AG08396 (cell line): ENCODE measurements at places on chromosomes 2 and 18.

DNA sequence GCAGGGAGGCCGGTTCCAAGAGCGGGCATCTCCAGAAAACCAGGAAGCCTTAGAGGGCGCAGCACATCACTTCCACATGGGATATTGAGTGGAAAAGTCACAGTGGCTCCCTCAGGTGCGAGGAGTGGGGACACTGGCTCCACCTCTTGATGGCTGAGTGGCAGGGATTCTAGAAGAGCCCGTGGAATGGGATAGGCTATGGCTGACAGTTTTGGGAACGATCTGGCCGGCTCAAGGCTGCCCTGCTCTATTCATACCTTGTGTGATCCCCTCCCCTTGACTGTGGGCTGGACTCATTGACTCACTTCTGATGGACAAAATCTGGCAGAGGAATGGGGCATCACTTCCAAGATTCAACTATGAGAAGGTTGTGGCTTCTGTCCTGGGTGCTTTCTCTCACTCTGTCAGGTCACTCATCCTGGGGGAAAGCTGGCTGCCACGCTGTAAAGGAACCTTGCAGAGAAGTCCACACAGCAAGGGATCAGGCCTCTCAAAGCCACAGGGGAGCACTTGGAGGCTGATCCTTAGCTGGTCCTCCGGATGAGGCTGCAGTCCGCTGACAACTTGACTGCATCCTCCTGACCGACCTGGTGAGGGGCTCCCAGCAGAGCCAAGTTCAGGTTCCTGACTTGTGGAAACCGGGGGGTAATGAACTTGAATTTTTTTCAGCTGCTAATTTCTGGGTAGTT lies 46.7 kb upstream of the HS6ST1 start:
- no peak for DNase-seq

DNA sequence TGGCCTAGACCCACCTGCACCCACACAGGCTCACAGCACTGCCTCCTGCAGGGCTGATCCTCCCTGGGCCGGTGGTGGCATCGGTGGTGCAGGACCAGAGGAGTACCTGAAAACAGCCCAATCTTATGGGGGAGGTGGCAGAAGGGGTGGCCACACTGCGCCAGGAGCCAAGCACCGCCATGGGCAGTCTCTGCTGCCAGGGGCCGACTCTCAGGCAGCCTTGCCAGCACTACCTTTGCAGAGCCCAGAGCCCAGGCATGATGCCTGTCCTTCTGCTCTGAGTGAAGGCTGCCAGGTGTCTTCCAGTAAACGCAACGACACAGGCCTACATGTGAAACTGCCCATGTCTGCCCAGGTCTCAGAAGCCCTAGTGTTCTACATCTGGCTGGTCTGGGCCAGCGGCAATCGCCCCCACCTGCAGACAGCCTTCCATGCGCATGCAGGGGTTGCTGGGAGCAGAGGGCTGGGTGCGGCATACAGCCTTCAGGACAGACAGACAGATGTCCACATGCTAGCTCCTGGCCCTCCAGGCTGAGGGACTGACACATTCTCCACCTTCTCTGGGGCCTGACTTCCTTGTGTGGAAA lies 6.8 kb downstream of the HS6ST1 start:
- no peak for DNase-seq

DNA sequence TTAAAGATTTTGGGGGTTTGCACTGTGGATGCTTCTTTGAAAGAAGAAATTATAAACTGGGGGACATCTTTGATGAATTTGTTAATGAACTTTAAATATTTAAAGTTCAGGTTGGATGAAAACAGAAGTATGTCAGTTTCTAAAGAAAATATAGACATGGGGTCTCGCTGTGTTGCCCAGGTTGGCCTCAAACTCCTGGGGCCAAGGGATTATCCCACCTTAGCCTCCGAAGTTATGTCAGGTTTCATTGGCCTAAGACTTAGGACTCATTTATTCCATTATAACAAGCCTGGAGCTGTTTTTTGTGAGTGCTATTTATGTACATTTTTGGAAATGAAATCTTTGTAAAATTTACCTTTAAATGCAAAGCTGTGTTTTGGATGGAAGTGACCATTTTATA lies 2.5 kb downstream of the NAB1 start:
- DNase-seq, result no peak

DNA sequence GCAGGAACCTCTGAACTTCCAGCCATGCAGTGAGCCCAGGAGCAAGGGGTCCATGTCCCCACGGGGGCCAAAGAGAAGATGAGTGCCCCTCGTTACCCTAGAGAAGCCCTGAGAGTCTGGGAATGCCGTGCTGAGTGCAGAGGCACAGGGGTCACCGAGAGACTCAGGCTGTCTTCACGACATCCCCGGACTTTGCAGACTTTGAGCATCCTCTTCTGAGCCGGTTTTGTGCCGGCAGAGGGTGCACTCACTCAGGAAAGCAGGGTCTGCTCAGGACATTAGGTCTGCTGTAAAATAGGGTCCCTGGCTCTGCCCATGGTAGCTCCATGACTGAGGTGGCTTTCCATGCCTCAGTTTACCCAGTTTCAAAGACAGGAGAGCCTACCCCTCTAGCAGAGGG lies 71.0 kb downstream of the GALNT14 start:
- DNase-seq, result no peak

- DNase-seq, result no peak
These were observed 7.7 kb downstream of the ITSN2 start for GRCh38 chr2:24352664-24353063.

GRCh38 chr2:1974397-1974796 lies 230.1 kb upstream of the PXDN start:
- DNase-seq, result no peak

DNA sequence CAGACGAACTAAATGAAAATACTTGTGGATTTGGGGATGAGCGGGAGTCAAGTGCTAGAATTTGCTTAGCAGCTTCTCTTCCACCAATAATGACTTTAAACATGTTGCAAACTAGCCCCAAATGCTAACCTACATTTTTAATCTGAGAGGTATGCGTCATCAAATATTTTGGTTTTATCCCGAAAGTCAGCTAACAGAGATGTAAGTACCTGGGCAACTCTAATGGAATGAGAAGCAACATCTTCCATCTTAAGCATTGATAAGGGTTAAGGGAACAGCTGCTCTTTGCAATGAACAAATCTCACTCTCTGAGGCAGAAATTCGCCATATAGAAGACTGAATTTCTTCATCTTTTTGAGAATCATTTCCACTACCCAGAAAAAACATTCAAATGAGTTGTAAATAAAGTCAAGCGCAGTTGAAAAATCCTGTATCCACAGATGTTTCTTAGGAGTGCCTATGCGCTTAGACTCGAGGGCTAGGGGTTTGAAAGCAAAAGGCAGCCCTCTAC lies 926 bp upstream of the YPEL5 start:
- DNase-seq, result no peak

DNA sequence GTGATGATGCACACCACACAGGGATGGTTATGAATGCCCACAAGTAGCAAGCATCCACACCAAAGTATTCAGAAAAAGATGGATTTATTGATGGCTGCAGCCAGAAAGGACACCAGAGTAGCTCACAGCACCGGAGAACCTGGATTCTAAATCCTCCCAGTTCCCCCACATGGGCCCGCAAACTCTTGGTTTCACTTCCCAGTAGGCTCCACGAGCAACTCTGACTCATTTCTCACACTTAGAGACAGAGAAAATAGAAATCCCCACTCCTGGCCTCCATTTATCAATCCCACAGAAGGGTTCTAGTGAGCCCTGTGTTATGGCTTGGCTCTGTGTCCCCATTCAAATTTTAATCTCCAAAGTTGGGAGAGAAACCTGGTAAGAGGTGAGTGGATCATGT lies 426.7 kb upstream of the MYT1L start:
- DNase-seq, result no peak

GRCh38 chr18:43389163-43389562 lies 111.9 kb upstream of the SYT4 start:
- no peak for DNase-seq

- no peak for DNase-seq
These were observed 6.2 kb downstream of the KCNIP3 start for GRCh38 chr2:95303191-95303919.

DNA sequence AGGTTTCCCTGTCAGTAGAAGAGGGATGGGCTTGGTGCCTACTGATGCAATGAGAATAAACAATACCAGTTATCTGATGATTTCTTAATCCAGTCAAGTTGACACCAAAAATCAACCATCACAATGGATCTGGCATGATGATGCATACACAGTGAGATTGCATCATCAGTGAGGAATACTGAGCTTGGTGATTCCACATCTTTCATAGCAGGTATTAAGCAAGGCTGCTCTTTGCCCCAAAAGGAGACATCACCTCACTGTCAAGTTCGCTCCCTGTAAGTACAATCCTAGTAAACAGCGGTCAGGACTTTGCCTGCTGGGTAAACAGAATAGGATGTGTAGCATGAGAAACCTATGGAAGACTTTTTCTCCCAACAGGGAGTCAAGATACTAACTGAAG lies 282.7 kb upstream of the CDH2 start:
- DNase-seq, result no peak

DNA sequence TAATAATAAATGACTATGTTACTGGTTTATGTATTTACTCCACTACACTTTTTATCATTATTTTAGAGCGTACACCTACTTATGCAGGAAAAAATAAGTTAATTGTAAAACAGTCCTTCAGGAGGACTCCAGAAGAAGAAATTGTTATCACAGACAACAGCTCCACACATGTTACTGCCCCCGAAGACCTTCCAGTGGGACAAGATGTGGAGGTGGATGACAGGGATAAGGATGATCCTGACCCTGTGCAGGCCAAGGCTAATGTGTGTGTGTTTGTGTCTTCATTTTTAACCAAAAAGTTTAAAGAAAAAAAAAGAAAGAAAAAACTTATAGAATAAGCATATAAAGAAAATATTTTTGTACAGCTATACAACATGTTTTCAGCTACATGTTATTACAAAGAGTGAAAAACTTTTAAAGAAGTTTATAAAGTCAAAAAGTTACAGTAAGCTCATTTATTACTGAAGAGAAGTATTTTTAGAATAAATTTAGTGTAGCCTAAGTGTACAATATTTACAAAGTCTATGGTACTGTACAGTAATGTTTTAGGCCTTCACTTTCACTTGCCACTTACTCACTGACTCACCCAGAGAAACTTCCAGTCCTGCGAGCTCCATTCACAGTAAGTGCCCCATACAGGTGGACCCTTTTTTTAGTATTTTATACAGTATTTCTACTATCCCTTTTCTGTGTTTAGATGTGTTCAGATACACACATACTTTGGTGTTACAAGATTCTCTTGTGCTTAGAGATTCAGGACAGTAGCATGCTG lies 7.5 kb downstream of the TGFBRAP1 start:
- DNase-seq, result no peak

GRCh38 chr2:226887940-226888339 lies 52.1 kb downstream of the RHBDD1 start:
- peak; percentile 47 for DNase-seq

DNA sequence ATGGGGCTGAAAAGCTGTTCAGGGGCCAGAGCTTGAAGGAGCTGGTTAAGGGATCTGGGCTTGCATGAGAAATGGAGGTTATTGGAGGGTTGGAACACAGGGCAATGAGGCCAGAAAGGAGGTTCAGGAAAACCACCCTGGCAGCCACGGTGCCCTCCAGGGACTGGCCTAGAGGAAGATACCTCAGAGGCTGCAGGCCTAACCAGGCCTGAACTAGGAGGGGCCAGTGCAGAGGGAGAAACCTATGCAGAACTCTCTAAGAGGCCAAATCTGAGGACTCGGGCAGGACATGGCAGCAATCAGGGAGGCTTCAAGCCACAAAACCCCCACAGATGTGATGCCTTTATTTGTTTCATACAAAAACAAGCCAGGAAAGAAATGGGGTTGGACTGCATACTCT lies 66.8 kb downstream of the BIN1 start:
- DNase-seq, result no peak

GRCh38 chr18:55407774-55408535 lies 180.0 kb downstream of the TCF4 start:
- DNase-seq, result no peak

- no peak for DNase-seq
These were observed 8.9 kb downstream of the GDF7 start for GRCh38 chr2:20675701-20676352.

- DNase-seq, result no peak
These were observed 585.0 kb downstream of the NR4A2 start for GRCh38 chr2:155747531-155747930.

GRCh38 chr2:108565778-108566375 lies 31.6 kb downstream of the LIMS1 start:
- DNase-seq, result no peak

DNA sequence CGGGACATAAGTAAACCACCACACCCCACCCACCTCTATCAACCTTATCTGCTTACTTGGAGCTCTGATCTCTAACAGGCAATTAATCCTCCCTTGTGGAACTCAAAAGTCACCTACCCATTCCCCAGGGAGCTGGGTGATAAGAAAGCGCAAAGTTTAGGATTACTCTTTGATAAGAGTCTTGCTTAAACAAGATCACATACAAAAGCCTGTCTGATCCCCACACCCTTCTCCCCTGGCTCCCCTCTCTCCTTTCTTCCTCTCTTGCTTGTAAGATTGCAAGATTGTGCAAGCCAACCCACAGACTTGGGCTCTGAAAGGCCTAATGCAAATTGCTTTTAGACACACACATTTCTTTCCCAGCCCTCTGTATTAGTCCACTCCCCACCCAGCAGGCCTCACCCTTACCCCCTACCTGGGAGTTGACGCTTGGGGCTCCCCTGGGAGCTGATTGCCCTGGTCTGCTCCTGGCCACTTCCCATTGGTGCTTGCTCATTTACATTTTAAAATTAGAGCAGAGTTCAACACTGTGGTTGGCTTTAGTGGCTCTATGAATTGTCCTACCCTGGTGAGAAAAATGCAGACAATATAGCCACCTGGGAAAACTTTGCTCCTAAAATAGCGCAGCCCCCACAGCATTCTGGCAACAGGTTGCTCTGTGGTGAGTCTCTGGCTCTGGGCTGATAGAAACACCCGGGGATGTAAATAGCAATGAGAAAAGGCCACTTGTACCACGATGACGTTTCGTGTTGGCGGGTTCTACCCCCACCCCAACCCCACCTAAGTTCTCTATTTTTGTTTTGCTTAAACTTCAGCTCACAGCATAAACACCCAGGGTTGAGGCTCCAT lies 92.8 kb upstream of the MSH2 start:
- no peak for DNase-seq

DNA sequence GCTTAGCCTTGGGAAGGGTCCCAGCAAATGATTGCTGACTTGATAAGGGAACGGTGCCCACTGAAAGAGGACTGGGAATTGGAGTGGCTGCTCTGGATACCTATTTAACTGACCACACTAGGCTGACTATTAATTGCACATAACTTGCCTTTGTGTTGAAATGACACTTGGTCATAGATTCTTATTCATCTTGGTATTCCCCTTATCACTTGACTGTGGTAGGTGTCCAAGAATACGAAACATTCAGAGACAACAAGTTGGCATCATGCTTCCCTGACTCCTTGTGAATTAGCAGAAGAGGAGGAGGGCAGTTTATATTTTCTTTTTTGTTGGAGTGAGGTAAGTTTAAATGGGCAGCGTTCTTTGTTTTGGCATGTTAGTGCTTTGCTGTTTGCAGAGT lies 13.4 kb downstream of the FMNL2 start:
- DNase-seq, result no peak

DNA sequence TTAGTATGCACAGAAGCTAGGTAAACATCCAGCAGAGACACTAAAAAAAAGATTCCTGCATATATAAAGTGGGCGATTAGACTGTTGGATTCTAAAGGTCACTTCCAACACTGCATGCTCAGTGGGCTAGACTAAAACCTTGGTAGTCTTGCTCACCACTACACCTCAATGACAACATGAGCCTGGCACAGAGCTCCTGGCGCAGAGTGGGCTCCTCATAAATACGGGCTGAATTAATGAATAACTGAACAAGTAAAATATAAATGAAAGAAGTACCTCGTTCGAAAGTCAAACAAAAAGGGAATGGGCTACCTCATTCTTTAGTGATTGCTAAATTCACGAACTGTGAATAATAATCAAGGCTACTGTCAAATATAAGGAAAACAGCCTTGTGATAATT lies 185.3 kb downstream of the STK39 start:
- no peak for DNase-seq

- peak; percentile 66 for DNase-seq
These were observed 105.6 kb upstream of the LDLRAD4 start for GRCh38 chr18:13112982-13113381.
